ENCODE measurements at places on chromosomes 3 and 15. TPM values are rescaled to one million over a fixed set of nuclear protein-coding genes. Genes with fewer than 3 reads are reported as not detected.

FANCD2OS gene
- total RNA-seq, result not detected

PIERCE2 gene
- total RNA-seq, result 0.32 TPM

ADAMTS17 gene
- total RNA-seq, result 1.7 TPM

IL17RC gene
- total RNA-seq, result 0.34 TPM

A4GNT gene
- not detected for total RNA-seq

AHSG gene
- not detected for total RNA-seq

RHCG gene
- not detected for total RNA-seq

CFAP100 gene
- total RNA-seq, result not detected

ALDH1L1 gene
- total RNA-seq, result not detected

GOLGA8Q gene
- total RNA-seq, result 3.0 TPM

CPLX3 gene
- total RNA-seq, result 0.25 TPM

PLA2G4D gene
- not detected for total RNA-seq

GPR87 gene
- total RNA-seq, result 0.20 TPM

NBEAL2 gene
- 266 TPM for total RNA-seq

SPINK8 gene
- total RNA-seq, result not detected

CPN2 gene
- not detected for total RNA-seq

GRAMD2A gene
- not detected for total RNA-seq

NR2E3 gene
- not detected for total RNA-seq

GOLGA6L9 gene
- total RNA-seq, result 0.91 TPM

C2CD4A gene
- total RNA-seq, result not detected

CAMKV gene
- total RNA-seq, result not detected

CHSY1 gene
- 35.6 TPM for total RNA-seq

ZMYND10 gene
- 3.6 TPM for total RNA-seq

AP3B2 gene
- total RNA-seq, result not detected

SENP7 gene
- 23.4 TPM for total RNA-seq

OXTR gene
- 1.4 TPM for total RNA-seq

EDEM1 gene
- 96.6 TPM for total RNA-seq

SH2D7 gene
- 0.11 TPM for total RNA-seq

RAB27A gene
- 64.4 TPM for total RNA-seq

PIGBOS1 gene
- total RNA-seq, result 10.3 TPM

XCR1 gene
- 0.05 TPM for total RNA-seq

CPNE9 gene
- 0.36 TPM for total RNA-seq

SLMAP gene
- 53.4 TPM for total RNA-seq

FBXL22 gene
- 0.73 TPM for total RNA-seq

CHMP2B gene
- 20.8 TPM for total RNA-seq

TRH gene
- not detected for total RNA-seq

BOC gene
- 0.05 TPM for total RNA-seq

PLA1A gene
- total RNA-seq, result not detected

SRPRB gene
- 75.2 TPM for total RNA-seq

DET1 gene
- 4.4 TPM for total RNA-seq

SAMD7 gene
- not detected for total RNA-seq

GOLGA8S gene
- total RNA-seq, result 0.80 TPM

ASTE1 gene
- 13.9 TPM for total RNA-seq
